Non-pigmented ciliary epithelial cell (primary cell): ENCODE measurements at places on chromosomes 7 and 10.

GRCh38 chr7:135798095-135798494, 49.5 kb upstream of the FAM180A start:
- DNase-seq: no peak

GRCh38 chr10:124694481-124695220, 49.5 kb downstream of the FAM53B start:
- no peak for DNase-seq

DNA sequence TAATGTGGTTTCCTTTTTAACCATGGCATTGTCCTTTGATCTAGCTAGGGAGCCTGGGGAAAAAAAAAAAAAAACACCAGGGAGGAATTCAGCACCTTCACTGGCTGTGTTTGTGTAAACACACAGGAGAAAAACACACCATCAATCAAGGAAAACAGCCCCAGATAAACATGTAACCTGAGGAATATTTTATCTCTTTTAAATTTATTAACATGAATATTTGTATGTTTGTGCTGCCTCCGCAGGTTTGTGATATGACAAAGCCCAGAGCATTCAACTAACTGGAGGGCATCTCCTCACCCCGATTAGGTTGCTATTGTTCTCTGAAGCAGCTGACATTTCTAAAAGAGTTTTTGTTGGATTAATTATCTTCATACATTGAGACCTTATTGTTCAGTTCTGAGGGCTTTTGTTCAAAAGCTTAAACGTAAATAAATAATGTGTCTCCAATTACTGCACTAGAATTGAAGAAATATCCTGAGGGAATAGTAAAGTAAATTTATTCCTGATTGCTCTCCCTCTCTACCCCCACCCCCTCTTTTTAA, 89.4 kb upstream of the SEMA3E start:
- no peak for DNase-seq

- DNase-seq: peak; percentile 84
Observed at GRCh38 chr10:60521974-60522405, 132.3 kb upstream of the ANK3 start.

- no peak for DNase-seq
Observed at GRCh38 chr10:9657530-9657929, 1360.1 kb upstream of the CELF2 start.

GRCh38 chr10:89351412-89351779, 23.6 kb downstream of the IFIT3 start:
- no peak for DNase-seq

- DNase-seq: no peak
Observed at GRCh38 chr10:103703941-103704919, 151.1 kb downstream of the SH3PXD2A start.

DNA sequence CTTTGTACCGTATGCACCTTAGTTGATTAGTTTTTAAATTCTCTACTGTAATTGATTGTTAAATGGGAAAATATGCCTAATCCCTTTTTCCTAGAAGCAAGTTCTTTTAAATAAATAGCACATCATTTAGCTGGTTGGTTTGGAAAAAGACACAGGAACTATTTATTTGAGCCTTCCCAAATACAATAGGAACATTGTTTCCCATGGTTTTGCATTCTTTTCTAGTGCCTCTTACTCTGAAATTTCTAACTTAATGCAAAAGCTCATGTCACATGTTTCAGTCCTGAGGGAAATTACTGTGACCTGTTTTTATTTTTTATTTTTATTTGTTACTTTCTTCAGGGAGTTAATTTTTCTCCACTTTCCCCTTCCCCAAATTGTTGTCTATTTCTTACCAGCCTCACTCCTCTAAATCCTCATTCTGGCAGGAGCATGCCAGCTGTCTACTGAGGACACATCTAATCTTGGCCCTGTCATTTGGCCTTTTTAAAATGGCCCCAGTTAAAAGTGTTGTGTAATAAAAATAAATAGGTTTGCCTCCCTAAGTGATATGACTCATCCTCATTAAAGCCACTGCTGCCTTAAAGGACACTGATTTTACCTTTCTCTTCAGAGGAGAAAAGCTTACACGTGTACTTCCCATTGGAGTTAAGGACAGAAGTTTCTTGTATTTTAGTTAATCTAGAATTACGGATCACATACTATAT, 94.5 kb downstream of the PPP1R3A start:
- no peak for DNase-seq

GRCh38 chr10:30510184-30510931, 76.4 kb downstream of the MAP3K8 start:
- peak; percentile 24 for DNase-seq

DNA sequence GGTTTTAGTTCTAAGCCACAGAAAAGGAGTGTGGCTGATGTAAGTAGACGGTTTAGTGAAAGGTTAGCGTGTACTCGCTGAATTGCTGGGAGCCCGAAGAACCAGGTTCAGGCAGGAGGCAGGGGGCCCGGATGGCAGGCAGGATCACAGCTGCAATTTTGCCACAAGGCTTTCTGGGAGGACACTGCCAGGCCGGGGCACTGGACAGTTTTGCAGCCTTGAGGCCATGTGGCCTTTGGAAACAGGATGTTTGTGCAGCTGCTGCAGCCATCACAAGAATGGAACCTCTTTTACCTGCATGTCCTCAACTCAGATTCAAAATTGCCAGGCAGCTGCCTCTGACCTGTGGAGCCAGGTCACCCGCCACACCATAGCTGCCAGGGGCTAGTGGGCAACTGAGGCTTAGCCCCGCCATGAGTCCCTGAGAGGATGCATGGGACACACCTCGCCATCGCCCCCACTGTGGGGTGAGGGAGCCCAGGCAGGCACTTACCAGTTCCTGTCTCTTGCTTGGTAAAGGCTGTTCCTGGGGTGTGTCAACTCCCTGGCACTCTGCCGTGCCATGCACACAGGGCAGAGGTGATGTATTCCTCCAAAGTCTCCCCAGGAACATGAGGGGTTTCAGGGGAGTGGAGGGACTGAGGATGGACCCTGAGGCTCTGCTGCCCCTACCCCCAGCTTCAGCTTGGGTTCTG, 188.6 kb downstream of the RPS24 start:
- DNase-seq: no peak
